ENCODE measurements at places on chromosomes 1 and 21.

DNA sequence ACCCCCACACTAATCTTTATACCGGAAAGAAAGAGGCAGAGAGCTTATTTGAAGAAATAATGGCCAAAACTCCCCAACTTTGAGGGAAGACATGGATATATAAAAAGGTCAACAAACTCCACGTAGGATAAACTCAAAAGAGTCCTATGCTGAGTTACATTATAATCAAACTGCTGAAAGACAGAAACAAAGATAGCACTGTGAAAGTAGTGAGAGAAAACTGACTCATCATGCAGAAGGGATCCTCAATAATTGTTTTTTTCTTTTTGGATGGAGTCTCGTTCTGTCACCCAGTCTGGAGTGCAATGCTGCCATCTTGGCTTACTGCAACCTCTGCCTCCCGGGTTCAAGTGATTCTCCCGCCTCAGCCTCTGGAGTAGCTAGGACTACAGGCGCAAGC is 48.5 kb upstream of the TTC39A start:
- no peak for DNase-seq

GRCh38 chr1:9437961-9438430 is 101.3 kb upstream of the SLC25A33 start:
- DNase-seq, result no peak

DNA sequence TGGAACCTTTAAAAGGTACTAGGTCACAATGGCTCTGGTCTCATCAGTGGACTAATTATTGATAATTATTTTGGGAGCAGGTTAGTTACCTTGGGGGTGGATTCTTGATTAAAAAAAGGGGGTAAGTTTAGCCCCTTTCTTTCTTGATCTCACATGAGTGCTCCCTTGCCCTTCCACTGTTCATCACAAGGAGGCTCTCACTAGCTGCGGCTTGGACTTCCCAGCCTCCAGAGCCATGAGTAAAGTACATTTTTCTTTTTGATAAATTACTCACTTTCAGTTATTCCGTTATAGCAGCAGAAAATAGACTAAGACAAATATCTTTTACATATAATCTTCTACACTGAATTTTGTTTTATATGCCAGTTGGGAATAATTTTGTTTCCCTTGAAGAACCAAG is 254.8 kb upstream of the DEPDC1 start:
- no peak for DNase-seq

- no peak for DNase-seq
Measured at GRCh38 chr1:237799762-237800474, 90.8 kb downstream of the ZP4 start.

GRCh38 chr1:176897350-176898236 is 266.9 kb downstream of the ASTN1 start:
- DNase-seq, result peak; percentile 51

DNA sequence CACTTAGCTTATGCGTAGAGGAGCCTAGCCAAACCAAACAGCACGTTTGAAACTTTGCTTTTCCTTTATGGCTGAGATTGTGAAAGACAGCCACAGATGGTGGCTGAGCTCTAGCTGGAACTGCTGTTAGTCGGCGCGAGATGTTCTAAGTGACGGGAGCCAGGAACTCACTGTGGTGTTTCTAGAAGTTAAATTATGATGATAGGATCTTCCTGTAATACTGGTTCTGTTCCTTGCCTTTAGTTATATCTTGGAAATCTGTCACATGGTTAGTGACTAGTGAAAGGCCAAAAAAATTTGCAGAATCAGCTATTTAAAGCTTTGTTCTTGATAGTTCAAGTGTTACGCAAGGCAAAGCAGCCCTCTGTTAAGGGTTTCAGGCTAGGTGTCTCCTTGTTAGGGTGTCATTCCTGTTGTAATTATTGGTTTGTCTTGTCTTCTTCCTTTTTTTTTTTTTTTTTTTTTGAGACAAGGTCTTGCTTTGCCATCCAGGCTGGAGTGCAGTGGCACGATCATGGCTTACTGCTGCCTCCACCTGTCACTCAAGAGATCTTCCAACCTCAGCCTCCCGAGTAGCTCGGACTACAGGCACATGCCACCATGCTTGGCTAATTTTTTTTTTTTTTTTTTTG is 22.6 kb downstream of the AK4 start:
- DNase-seq, result peak; percentile 26

- no peak for DNase-seq
Measured at GRCh38 chr1:95685081-95685480, 451.1 kb downstream of the RWDD3 start.

DNA sequence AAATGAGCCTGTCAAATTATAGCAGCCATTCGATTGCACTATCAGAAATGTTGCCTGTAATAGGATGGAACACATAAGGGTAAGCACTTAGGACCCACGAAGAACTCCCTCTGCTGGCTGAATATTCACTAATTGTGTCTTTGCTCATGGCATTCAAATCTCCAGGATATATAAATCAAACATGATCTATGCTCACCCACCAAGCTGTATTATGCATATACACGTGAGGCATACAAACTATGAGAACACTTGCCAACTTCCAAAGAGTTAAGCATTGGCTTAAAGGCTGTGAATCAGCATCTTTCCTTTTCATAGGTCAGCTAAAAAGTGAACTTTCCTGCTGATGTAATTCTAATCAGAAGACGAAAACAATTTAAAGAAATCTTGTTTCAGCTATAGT is 34.5 kb downstream of the TMPRSS15 start:
- no peak for DNase-seq

- DNase-seq, result peak; percentile 74
Measured at GRCh38 chr1:212794561-212795014, 2.9 kb downstream of the TATDN3 start.

DNA sequence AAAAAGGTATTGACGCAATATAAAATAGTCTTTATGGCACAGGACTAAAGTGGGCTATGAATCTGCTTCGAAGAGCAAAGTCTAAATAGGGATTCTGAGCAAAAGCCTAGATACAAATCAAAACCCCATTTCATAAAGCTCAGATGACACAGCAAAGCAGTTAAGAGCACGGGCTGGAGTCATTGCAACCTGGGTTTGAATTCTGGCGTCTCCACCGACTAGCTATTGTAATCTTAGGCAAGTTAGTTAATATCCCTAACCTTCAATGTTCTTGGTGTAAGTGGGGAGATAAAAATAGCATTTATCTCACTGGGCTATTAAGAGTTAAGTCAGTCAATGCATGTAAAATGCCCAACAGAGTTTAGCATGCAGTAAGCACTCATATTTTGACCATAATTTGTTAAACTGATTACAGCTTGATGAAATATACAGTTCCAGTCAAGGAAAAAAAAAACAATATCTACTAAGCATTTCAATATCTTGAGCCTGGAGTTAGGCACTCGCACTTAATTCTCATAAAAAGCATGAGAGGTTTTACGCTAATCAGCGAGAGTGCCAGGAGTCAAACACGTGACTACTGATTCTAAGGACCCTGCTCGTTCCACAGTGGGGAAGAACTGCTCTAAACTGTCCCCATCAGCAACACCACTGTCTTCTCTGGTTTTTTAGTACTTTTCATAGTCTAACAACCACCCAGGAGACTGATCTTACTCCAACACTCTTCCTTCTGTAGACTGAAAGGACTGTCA is 75.5 kb downstream of the JAK1 start:
- DNase-seq, result no peak

GRCh38 chr1:9438431-9439073 is 100.7 kb upstream of the SLC25A33 start:
- DNase-seq, result peak; percentile 22

DNA sequence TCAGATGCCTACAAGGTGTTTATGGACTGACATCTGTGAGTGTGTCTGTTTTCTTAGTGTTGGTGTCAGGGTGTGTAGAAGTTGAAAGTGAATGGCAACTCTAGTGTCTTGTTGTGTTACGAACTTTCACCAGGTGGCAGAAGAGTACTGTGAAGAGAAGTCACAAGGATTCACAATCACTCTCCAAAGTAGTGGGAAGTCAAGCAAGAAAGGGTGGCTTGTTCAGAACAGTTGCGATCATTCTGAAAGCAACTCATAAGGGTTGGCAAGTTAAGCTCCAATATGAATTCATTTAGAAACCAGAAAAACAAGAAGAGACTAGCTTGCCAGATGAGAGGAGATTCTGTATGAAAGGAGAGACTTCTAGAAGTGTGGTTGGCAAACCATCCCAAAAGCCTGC is 86.1 kb downstream of the FASLG start:
- DNase-seq, result peak; percentile 75

DNA sequence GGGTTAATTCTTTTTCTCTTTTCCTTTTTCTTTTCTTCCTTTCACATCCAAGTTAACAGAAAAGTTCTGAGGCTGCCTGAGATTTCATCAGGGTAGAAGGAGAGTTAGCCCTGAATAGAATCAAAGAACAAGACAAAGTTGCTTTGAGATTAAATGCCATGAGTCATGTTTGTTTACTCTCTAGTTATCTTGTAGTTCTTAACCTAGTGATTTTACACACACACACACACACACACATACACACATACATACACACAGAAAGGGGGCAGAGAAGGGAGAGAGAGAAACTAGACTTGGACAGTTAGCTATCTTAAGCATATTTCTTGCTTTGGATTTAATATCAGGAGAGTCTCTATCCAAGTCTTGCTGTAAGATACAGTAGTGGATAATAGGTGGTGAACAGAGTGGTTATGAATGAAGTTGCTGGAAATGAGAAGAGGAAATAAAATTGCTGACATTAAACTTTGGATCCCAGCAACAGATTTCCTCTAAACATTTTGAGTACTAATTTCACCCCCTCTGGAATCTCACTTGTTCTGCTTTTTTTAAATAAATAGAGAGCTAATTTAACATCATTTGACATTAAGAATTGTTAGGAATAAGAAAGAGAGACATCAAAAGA is 19.9 kb downstream of the PLA2G4A start:
- peak; percentile 17 for DNase-seq

GRCh38 chr1:161502641-161503393 is 2.4 kb upstream of the FCGR2A start:
- DNase-seq, result no peak

DNA sequence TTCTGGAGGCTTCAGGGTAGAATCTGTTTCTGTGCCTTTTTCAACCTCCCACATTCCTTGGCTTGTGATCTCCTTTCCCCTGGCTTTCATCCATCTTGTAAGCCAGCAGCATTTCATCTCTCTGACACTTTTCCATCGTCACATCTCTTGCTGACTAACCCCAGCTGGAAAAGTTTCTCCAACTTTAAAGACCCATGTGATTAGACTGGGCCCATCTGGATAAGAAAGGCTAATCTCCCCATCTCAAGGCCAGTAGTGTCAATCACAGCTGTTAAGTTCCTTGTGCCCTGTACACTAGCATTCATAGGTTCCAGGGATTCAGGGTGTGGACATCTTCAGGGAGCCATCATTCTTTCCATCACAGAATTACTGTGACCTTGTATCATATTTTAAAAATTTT is 452.1 kb downstream of the TTLL7 start:
- DNase-seq, result no peak

DNA sequence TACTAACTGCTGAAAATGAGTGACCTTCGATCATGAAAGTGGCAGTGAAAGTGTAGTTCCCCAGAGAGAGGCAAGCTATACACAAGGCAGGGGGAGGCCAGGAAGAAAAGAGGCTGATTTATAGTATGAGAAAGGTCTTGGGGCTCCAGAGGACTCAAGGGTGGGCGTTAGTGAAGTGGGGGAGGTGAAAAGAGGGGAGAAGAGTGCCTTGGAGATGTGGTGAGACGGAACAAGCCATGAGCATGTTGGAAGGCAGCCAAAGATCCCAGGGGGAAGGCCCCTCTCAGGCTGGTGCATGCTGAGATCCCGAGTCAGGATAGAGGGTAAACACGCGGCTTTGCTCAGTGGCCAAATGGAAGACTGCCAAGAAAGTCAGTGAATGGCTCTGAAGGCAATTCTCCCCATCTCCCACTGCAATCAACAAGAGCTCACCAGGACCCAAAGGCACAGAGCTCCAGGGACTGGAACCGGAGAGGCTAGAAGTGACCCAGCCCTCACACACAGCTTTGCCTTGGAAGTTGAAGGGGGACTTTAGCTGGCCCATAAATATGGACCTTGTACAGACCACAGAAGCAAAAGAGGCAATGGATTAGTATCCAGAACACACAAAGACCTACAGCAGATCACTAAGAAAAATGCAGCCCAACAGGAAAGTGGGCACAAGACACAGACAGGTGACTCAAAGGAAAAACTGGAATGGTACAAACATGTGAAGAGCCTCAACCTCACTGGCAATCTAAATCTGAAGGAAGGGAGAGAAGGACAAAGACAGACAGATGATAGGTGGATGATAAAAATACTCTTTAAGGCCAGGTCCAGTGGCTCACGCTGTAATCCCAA is 49.6 kb downstream of the HSF2BP start:
- no peak for DNase-seq

DNA sequence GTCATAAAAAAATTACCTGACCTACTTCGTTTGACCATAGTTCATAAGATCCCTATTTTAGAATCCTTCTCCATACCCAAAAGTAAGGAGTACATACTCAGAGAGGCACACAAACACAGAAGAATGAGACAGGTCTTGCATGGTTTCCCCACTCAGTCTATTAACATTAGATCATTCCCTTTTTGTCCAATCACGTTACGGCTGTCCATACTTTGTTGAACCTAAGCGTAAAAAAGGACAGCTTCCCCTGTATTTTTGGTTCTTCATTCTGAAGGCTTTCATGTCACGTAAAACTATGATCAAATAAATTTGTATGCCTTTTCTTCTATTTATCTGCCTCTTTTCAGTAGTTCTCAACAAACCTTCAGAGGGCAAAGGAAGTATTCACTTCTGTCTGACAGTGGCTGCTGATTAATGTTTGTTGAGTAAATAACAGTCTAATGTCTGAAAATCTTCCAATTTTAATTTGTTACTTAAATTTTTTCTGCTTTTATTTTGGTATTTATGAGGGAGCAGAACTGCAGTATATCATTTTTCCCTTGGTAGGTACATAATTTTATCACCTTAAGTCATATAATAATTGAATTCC is 16.4 kb downstream of the PKN2 start:
- peak; percentile 33 for DNase-seq

DNA sequence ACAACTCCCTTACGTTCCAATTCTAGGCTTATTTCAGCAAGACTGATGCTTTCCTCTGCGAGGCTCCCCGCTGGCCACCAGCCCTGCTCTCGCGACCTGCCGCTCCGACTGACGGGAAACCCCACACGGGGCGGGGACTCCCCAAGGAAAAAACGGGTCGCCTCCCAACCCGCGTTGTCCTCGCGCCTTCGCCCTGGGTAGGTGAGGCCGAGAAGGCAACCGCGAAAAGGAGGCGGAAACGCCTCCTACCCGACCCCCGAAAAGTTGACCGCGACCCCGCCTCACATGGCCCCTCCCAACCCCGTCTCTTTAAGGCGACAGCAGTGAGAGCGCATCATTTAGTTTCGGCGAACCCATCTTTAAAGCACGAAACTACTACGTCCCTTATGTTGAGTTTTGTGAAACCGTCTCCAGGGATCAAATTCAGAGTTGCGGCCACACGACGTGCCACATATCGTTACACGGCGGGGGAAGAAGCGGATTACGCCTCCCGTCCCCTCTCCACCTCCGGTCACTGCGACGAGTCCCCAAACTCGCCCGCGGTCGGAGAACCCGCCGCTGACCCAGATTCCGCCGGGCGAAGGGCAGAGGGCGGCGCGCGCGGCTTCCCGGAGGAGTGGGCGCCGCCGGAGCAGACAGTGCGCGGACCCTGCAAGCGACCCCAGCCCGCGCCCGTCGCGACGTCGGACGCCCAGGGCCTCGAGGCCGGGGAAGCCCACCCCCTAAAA is 1.2 kb downstream of the ANP32E start:
- DNase-seq, result peak; percentile 89

GRCh38 chr21:31211836-31212235 is 132.2 kb downstream of the TIAM1 start:
- DNase-seq, result no peak
